ENCODE measurements at places on chromosomes 11 and 22.

- DNase-seq: no peak
These were observed 10.2 kb upstream of the P4HA3 start for GRCh38 chr11:74321487-74322188.

DNA sequence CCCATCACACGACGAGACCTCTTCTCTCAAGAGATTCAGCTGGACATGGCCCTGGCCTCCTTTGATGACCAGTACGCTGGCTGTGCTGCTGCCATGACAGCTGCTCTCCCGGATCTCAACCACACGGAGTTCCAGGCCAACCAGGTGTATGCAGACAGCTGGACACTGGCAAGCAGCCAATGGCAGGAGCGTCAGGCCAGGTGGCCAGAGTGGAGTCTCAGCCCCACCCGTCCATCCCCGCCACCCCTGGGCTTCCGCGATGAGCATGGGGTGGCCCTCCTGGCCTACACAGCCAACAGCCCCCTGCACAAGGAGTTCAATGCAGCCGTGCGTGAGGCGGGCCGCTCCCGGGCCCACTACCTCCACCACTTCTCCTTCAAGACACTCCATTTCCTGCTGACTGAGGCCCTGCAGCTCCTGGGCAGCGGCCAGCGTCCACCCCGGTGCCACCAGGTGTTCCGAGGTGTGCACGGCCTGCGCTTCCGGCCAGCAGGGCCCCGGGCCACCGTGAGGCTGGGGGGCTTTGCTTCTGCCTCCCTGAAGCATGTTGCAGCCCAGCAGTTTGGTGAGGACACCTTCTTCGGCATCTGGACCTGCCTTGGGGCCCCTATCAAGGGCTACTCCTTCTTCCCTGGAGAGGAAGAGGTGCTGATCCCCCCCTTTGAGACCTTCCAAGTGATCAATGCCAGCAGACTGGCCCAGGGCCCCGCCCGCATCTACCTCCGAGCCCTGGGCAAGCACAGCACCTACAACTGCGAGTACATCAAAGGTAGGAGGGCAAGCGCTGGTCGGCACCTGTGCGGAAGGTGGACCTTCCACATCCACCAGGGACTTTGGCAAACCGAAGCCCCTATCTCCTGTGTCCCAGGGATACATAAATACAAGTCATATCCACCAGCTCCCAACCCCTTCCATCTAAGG lies 11.3 kb downstream of the CHRNA10 start:
- DNase-seq: no peak

DNA sequence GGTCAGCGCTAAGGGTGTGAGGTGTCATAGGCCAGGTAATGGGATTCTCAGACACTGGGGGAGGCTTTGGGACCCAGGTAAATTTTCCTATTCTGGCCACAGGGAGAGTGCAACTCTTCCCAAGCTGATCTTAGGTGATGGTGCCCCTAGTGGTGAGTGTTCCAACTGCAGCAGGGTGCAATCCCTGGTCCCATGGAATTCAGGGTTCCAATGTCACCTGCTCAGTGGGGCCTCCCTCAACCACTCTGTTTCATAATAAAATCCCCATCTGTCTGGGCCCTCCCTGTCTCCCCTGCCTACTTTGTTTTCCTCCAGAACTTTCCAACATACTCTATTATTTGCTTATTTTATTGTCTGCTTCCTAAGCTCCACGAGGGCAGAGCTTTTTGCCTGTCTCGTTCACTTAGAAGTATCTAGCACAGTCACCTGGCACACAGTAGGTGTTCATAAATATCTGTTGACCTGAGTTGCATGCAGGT lies 2.9 kb upstream of the SGSM1 start:
- DNase-seq: no peak

GRCh38 chr11:64035576-64035975 lies at the start of gene FLRT1:
Gene FLRT1, plus strand, starts transcription at chr11:64035931. Its CDS starts 80,337 bp downstream, at chr11:64116268.
- DNase-seq: no peak
